Hepatocyte (in vitro differentiated cells): ENCODE measurements at places on chromosomes 6 and 20. TPM values are rescaled to one million over a fixed set of nuclear protein-coding genes. Genes with fewer than 3 reads are reported as not detected.

GRCh38 chr6:134609716-134610261 lies 291.9 kb upstream of the SGK1 start:
- no peaks in the 10 kb centered on the region for H3K36me3 ChIP-seq
- H3K27me3 ChIP-seq: no peaks in the 10 kb centered on the region
- H3K4me1 ChIP-seq: no peaks in the 10 kb centered on the region
- H3K27ac ChIP-seq: no peak overlapping the region

The SLCO4A1 gene
- total RNA-seq: 25.8 and 26.7 TPM in 2 replicates

The RBBP9 gene
- 22.5 and 31.7 TPM in 2 replicates for total RNA-seq

The ULBP2 gene
- total RNA-seq: 0.10 and 1.1 TPM in 2 replicates
